NCI-H1092 (cell line): ENCODE measurements at places on chromosomes 7 and 10.

GRCh38 chr10:79223091-79224048 lies 123.9 kb upstream of the PPIF start:
- no peak for DNase-seq

DNA sequence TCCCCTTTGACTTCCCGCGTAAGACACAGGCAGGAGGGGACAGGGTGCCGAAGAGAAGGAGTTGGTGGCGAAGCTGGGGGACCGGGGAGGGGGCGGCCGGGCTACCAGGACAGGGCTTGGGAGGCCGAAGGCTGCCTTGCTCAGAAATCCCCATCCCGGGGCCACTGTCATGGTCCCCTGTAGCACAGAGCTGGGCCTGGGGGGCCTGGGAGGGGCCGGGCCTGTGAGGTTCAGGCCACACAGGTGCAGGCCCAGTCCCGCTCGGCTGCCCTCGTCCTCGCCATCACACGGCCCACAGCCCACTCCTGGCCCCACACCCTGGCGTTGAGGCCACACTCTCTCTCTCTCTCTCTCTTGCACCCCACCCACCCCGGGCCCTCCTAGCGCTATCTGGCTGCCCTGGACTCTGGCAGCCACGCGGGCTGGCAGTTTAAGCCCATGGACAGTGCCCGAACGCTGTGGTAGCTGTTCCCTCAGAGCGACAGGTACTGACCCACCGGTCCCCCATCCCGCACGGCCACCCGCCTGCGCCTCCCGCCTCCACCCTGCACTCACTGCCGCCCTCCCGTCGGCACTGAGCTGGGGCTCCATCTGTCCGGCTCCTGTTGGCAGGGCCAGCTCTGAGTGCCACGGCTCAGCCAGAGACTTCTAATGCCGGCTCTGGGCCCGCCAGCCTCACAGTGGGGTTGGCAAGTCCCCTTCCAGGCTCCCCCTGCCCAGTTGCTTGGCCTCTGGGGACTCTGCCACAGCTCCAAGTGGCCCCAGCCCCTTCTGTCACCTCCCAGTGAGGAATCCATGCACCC lies 28.0 kb downstream of the TTYH3 start:
- DNase-seq, result no peak

DNA sequence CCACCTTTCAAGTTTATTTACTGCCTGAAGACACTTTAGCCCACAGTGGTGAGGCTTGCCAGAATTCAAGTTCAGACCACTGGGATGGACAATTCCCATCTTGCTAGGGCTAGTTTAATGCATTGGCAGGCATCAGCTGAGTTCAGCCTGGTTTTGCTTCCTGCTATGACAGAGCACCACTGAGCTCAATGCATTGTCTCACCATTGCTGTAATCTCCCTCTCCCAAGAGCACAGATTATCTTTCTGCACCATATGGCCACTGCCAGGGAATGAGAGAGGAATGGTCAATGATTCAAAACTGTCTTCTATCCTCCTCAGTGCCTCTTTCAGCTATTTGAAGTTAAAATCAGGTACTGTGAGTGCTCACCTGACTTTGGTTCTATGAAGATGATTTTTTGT lies 160.8 kb downstream of the XPNPEP1 start:
- DNase-seq, result no peak

GRCh38 chr10:12701696-12702095 lies 299.8 kb downstream of the CCDC3 start:
- DNase-seq, result no peak

DNA sequence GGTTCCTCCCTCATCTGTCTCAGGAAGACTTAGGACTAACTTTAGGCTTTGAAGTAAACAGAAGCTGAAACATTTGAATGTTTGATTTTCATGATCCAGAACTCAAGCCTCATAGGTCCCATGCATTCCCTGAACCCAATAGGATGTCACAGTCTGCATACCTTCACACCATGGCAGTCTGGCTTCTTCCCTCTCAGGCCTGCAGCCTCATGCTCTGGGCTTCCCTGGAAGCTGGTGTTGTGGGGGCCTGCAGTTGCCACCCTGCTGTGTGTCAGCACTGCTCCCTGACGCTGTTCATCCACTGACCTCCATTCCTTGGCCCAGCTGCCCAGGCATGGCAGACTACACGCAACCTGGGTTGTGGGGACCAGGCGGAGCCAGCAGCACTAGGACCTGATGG lies 267.5 kb upstream of the KAT6B start:
- no peak for DNase-seq

- no peak for DNase-seq
Measured at GRCh38 chr7:78176171-78176570, 377.6 kb downstream of the PHTF2 start.

- no peak for DNase-seq
Measured at GRCh38 chr10:100829097-100829870, 83.5 kb upstream of the SLF2 start.

- no peak for DNase-seq
Measured at GRCh38 chr7:122492007-122492406, 187.5 kb upstream of the FEZF1 start.

DNA sequence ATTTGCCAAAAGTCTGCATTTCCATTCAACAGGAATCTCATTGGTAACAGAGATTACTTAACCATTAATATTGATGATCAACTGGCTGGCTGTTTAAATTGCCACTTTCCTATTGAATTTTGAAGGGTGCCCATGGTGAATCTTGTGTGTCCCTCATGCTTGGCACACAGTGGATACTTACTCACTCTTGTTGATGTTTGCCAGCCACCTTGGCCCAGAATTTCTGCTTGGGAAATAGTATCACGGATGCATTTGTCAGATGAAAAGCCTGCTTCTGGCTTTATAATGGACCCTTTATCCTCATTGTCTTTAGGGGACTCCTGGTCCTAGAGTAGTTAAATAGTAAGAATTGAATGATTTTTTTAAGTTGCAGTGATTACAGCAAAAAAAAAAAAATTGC lies 52.0 kb downstream of the MMRN2 start:
- DNase-seq, result no peak

DNA sequence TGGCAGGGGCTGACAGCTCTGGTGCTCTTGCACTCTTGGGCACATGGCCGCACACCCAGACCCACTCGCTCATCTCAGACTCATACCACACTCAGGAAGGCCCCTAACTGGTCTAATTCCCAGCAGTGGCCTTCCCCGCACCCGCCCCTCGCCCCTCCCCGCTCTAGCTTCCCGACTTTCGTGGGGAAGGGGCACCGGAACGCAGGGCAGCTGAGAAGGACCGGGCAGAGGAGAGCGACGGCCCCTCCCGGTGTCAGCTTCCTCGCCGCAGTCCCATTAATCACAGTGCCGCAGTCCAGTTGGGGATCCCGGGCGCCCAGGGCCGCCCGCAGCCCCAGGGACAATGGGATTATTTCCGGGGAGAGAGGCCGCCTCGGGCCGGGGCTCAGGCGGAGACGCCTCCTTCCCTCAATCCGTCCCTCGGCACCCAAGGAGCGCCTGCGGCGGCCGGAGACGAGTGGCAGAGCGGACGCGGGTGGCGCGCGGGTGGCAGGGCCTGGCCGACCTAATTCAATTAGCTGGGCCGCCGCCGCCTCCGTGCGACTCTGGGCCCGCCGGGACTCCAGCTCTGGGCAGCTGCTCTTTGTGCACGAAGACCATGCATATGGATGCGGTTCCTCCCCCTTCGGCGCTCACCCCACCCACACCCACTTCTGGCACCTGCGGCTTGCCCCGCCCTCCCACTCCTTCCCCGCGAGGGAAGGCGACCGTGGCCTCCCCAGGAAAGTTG lies 7.8 kb upstream of the TLX1 start:
- no peak for DNase-seq

GRCh38 chr7:80677629-80678028 lies 39.2 kb downstream of the CD36 start:
- DNase-seq, result no peak

DNA sequence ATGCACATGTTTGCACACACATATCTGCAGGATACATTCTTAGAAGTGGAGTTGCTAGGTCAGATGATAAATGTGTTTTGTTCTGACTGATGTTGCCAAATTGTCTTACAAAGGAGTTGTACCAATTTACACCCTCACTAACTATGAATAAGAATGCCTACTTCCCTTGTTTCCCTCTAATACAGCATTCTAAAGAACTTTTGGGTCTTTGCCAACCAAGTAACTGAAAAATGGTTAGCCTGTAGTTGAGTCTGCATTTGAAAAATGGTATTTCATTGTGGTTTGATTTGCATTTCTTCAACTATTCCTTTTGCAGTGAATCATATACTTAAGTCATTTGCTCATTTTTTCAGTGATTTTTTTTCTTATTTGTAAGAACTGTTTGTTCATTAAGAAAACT lies 48.4 kb downstream of the TMEM26 start:
- no peak for DNase-seq

- DNase-seq, result no peak
Measured at GRCh38 chr7:19470031-19470430, 238.8 kb downstream of the POLR1F start.

GRCh38 chr7:44534087-44534486 lies 7.0 kb downstream of the NPC1L1 start:
- DNase-seq, result no peak

DNA sequence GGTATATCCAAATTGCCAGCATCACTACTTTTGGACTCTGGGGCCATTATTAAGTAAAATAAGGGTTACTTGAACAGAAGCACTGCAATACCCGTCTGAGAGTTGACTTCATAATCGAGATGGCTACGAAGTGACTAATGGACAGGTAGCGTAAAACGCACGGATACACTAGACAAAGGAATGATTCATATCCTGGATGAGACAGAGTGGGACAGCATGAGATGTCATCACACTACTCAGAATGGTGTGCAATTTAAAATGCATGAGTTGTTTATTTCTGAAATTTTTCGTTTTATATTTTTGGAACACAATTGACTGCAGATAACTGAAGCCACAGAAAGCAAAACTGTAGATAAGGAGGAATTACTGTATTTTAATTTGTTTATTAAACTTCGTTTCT lies 421.5 kb upstream of the LRGUK start:
- DNase-seq, result no peak

DNA sequence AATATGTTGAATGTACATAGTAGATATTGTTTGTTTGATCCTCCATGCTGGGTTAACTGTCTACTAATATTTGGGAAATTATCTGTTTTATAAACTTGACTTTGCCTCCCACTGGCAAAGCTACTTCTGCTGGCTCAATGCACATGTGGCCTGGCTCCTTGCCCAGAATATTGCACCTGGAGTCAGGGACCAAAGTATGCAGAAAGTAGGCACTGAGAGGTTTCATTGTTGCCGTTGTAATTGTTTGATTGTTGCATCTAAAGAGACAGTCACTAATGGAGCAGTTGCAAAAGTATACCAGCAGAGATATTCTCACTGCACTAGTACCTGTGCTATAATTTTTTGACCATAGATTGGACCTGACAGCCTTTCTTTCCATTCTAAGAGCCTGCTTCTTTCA lies 137.8 kb upstream of the CNTNAP2 start:
- peak; percentile 67 for DNase-seq

GRCh38 chr7:71705217-71705616 lies 573.3 kb downstream of the GALNT17 start:
- no peak for DNase-seq

DNA sequence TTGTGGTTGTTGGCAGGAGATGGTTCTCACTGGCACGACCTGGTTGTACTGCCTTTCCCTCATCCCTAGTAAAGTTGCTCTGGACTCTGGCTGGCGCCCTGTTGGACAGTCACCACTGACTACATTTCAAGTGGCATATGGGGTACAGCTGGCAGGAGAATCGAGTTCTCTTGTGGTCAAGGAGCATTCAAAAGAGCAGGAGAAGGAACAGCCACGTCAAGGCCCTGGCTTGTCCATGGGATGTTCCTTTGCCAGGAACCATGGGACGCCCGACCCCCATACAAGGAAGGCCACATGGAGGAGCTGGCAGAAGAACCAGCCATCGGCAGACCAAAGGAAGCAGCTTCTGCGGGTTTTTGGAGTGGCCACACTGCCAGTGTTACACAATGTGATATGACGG lies 87.0 kb upstream of the SLC25A13 start:
- no peak for DNase-seq

- DNase-seq, result no peak
Measured at GRCh38 chr7:4190010-4190981, 491.8 kb upstream of the FOXK1 start.

DNA sequence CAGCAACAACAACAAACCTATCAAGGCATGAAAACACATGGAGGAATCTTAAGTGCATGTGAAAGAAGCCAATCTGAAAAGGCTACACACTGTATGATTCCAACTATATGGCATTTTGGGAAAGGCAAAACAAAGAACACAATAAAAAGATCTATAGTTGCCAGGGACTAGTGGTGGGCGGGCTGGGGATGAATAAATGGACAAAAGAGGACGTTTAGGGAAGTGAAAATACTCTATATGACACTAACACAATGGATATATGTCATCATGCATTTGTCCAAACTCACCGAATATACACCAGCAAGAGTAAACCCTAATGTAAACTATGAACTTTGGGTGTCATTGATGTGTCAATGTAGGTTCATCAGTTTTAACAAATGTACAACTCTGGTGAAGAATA lies 89.1 kb downstream of the SEMA3E start:
- no peak for DNase-seq

DNA sequence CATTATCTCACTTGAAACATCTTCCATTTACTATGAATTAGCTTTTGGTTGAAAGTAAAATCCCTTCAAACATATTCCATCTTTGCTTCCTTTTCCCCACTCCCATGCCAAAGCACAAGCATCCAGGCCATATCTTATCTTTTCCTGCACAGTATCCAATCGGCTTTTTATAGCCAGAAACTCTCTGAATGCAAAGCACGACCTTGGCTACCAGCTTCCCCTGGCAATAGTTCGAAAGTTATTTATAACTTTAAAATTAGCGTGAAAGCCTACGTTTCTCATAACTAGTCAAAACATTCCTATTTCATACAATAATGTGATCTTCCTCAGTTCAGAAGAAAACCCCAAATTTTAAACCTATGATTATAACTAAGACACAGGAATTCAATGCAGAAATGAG lies 440 bp downstream of the CTNNA3 start:
- no peak for DNase-seq

DNA sequence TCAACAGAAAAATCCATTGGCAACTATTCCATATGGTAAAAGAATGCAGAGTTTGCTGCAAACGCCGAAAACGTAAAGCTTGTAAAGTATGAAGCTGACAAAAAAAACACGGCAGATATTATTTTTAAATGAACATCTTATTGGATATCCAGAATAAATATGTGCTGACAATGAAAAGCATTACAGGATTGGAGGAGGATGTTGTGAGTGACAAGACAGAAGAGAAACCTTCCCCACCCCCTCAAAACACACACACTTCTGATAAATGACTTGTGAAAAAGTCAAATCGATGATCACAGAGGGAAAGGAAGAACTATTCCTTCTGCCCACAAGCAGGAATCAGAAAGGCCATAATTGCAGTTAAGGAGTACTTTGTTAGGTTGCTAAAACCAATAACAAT lies 14.6 kb downstream of the FAM131B start:
- DNase-seq, result no peak
